ENCODE measurements at places on chromosomes 4 and X.

GRCh38 chrX:39017077-39017476 is 215.8 kb downstream of the MID1IP1 start:
- DNase-seq = no peak

- DNase-seq = no peak
Observed at GRCh38 chr4:12071316-12071715, 642.6 kb upstream of the HS3ST1 start.

DNA sequence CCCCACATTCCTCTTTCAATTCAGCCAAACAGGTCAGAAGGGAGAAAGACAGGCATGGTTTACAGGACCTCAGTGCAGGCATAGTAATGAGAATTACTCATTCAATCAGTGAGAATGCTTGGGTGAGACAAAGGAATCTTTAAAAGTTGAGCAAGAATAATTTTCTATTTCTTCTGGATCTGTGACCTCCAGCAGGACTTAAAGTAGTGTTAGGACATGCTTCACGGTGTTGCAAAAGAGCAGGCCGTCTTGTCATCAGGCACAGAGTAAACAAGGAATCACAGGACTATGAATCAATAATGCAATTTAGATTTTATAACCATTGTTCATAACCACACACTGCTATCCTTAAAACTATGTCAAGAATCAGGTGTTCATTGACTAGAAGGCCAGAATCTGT is 130.6 kb upstream of the GLRA2 start:
- DNase-seq = peak; percentile 5

GRCh38 chrX:94662689-94663088 is 988.7 kb downstream of the FAM133A start:
- DNase-seq = no peak

DNA sequence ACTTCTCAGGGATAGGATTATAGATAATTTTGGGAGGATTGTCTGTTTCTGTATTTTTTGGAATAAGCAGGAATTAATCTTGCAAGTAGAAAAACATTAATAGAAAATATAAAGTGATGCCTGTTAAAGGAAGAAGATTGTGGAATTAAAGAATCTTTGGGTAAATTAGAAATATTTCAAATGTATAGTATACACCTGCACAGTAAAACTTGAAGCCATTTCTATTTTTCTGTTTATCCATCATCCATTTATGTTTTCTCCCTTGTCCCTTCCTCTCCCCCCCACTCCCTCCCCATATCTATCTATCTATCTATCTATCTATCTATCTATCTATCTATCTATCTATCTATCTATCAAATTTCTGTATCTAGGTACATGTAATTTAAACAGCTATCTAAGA is 46.9 kb upstream of the GEMIN8 start:
- DNase-seq = no peak

DNA sequence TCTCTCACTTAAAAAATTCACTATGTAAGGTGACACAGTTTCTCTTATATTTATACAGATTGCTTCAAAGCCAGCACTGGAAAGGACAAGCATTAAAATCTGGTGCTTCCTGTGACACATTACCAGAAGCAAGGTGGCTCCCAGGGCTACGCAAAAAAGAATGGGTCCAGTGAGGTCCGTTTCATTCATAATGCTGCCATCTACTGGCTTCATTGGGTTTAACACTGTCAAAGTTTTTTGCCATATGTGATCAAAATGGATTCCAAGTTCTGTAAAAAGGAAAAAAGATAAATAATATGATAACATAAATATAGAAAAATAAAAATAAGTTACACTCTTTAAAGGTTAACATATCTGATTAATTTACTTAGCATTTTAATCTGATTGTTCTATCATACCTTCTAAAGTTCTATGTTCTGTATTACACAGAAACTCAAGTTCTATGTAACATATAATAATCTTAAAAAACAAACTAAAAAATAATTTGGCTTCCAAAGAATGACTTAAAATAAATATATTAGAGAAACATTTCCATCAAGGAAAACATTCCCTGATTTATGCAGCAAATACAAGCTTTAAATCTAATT is 22.1 kb downstream of the YIPF7 start:
- DNase-seq = peak; percentile 58

DNA sequence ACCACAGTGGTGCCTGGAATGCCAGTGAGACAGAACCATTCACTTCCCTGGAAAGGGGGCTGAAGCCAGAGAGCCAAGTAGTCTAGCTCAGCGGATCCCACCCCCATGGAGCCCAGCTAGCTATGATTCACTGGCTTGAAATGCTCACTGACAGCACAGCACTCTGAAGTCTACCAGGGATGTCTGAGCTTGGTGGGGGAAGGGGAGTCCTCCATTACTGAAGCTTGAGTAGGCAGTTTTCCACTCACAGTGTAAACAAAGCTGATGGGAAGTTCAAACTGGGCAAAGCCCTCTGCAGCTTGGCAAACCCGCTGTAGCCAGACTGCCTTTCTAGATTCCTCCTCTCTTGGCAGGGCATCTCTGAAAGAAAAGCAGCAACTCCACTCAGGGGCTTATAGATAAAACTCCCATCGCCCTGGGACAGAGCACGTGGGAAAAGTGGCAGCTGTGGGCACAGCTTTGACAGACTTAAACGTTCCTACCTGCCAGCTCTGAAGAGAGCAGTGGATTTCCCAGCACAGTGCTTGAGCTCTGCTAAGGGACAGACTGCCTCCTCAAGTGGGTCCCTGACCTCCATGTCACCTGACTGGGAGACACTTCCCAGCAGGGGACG is 32.0 kb downstream of the NAP1L2 start:
- DNase-seq = no peak

- peak; percentile 87 for DNase-seq
Observed at GRCh38 chrX:63889001-63889400, 104.0 kb upstream of the ARHGEF9 start.

GRCh38 chrX:79268788-79269187 is 98.3 kb downstream of the ITM2A start:
- DNase-seq = no peak
